Spleen (tissue), 13 donors: ENCODE measurements at places on chromosomes 2 and 18.

DNA sequence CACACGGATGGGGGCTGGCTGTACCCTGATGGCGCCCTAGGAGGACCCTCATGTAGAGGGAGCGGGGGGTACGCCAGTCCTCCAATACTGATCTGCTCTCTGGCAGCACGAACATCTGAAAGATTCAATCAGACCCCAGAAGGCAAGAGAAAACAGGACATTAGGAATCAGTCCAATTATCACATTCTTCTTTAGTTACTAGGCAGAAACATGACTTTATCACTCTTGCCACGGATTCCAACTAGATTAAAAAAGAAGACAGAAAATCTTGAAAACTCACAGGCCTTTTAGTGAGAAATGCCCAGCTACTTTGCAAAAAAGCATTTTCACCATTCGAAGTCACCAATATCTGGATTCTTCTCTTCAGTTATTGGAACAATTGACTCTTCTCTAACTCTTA lies 68.4 kb downstream of the ID2 start:
- no peaks in the 10 kb centered on the region for H3K27me3 ChIP-seq
- no peak for DNase-seq
- peaks cover 78% of the 10 kb centered on the region for H3K36me3 ChIP-seq
- H3K27ac ChIP-seq: no peak overlapping the region

- H3K27me3 ChIP-seq: no peaks in the 10 kb centered on the region
- DNase-seq: no peak
- no peak overlapping the region for H3K4me3 ChIP-seq
Measured at GRCh38 chr18:45236676-45237075, 378.6 kb upstream of the SLC14A2 start.

DNA sequence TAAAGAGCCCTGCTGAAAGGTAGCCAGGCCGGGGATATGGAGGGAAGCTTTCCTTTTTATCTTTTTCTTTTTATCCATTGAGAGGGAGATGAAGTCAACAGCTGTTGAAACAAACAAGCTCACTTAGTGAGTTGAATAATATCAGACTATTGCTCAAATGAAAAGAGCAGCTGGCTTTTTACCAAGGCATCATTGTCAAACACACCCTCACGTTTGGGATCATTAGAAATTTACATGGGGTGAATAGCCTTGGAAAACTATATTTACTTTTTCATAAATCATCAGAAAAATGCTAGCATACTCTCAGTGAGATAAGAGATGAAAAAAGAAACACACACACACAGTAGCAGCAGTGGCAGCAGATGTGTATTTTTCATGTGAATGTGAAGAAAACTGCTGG lies 71.5 kb upstream of the HNMT start:
- no peak for DNase-seq
- H3K4me3 ChIP-seq: no peak overlapping the region
- H3K27ac ChIP-seq: no peak overlapping the region
- H3K36me3 ChIP-seq: no peaks in the 10 kb centered on the region

DNA sequence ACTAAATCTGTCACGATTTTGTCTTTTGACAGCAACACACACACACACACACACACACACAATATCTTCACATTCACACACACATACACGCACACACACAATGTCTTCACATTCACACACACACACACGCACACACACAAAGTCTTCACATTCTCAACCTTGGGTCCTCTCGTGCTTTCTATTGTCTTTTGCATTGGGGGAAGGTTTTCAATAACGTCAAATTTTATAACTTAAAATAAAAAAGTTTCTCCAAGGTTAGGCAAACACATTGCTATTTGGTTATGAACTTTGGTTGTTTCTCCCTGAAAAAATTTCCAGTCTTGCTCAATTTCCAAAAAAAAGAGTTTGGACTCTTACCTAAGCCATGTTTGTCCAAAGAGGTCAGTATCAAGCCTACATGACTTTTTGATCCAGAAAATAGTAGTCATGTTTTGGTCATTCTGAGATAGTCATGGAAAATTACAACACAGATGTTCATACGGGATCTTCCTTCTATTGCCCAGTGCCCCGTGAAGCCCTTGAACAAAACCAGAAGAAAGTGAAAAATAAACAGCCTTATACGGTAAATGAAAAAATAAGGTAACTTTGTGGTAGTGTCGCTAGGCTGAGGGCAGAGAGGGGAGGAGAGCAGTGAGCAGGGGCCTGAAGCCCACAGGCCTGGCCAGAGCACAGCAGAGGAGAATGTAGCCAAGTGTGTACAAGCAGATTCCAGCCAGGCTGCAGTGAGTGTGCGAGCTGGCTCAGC lies 542.8 kb upstream of the ID2 start:
- H3K27ac ChIP-seq: no peak overlapping the region
- H3K4me1 ChIP-seq: peaks cover 17% of the 10 kb centered on the region
- H3K36me3 ChIP-seq: no peaks in the 10 kb centered on the region
- H3K27me3 ChIP-seq: no peaks in the 10 kb centered on the region
